ENCODE measurements at places on chromosomes 7 and 10.
A peak's percentile ranks its signal among the peaks of the same experiment; 100 is the strongest.

GRCh38 chr7:63925262-63925625 lies 73.4 kb upstream of the ZNF722 start:
- DNase-seq, result no peak

DNA sequence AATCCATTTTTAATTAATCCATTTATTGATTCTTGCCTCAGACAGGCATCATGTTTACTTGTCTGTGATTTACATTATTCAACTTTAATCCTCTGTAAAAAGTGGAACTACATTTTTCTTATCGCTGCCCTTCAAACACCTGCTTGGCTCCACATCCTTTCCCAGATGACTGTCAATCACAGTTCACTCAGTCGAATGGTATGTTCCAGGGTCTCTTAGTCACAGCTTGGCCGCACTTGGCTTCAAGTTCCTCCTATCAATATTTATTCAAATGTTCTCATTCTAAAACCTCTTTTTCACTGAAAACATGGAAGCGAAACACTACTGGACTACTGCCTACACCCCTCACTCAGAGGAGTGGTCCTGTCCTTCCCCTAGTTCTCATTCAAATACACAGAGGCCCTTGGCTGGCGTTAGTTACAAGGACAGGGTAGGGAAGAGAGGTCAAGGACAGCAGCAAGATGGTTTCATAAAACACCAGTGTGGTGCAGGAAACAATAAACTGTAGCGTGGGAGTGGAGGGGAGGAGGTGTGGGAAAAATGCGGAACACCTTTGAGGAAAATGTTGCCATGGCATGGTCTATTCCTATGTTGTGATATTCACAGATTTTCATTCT lies 143.2 kb downstream of the USP6NL start:
- no peak for DNase-seq

GRCh38 chr10:114499630-114500190 lies 95.4 kb upstream of the AFAP1L2 start:
- DNase-seq, result no peak

GRCh38 chr10:128540781-128541761 lies 414.8 kb upstream of the MKI67 start:
- DNase-seq, result no peak

GRCh38 chr7:44306606-44307005 lies 18.8 kb downstream of the CAMK2B start:
- no peak for DNase-seq

DNA sequence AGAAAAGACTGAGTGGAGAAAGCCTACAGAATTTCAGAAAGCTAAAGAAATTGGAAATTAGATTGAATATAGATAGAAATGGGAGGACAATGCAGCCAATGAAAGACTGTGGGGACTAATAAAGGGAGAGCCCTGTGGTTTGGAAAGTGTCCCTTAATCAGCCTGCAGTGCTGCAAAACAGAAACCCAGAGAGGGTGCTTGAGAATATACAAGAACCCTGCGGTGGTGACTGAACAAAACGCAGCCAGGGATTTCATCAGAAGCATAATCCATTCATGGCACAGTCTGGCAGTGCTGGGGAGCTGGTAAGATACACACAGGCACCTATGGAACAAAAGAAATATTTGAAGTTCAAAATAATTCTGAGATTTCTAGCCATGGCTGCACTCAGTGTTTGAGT lies 19.1 kb downstream of the CEP41 start:
- peak; percentile 81 for DNase-seq
